Suprapubic skin (tissue), 4 donors: ENCODE measurements at places on chromosomes 11 and 22. TPM values are rescaled to one million over a fixed set of nuclear protein-coding genes. Genes with fewer than 3 reads are reported as not detected.
A peak's percentile ranks its signal among the peaks of the same experiment; 100 is the strongest.

The TRIM49 gene
- total RNA-seq: not detected

The ARHGAP42 gene
- total RNA-seq: 13.2 TPM

DNA sequence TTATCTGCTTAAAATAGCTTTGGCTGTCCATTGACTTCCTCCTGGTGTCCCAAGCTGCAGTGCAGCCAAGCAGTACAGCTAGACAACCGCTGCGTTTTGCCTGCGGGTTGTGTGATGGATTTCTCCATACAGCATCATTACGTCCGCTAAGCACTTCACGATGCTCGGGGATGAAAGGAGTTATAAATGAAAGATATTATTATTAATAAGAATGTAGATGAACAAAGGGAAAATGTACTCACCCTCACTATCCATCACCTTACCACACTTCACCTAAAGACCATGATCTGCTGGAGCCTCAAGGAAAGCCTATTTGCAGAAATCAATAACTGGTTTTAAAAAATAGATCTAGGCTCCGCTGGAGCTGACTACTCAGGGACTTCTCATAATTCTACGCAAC is 509.1 kb downstream of the OPCML start:
- DNase-seq: no peak

GRCh38 chr11:26847459-26847858 is 125.6 kb upstream of the SLC5A12 start:
- no peak for DNase-seq

- DNase-seq: peak; percentile 59
Observed at GRCh38 chr11:46382646-46383403, 1.4 kb downstream of the MDK start.

- DNase-seq: no peak
Observed at GRCh38 chr11:104432981-104433380, 269.0 kb upstream of the PDGFD start.

- DNase-seq: no peak
Observed at GRCh38 chr11:94849839-94850238, 81.7 kb downstream of the AMOTL1 start.

- DNase-seq: no peak
Observed at GRCh38 chr22:26466196-26466595, 17.4 kb downstream of the HPS4 start.
